ENCODE measurements at places on chromosomes 12 and 14. TPM values are rescaled to one million over a fixed set of nuclear protein-coding genes. Genes with fewer than 3 reads are reported as not detected.

TTC8 gene
- total RNA-seq: 4.1 TPM

FGF23 gene
- not detected for total RNA-seq

PDE3A gene
- not detected for total RNA-seq

CATSPERB gene
- total RNA-seq: 0.91 TPM

NTF3 gene
- not detected for total RNA-seq

CPSF6 gene
- 86.1 TPM for total RNA-seq

CEBPE gene
- total RNA-seq: 0.36 TPM

HOXC12 gene
- not detected for total RNA-seq

DNA sequence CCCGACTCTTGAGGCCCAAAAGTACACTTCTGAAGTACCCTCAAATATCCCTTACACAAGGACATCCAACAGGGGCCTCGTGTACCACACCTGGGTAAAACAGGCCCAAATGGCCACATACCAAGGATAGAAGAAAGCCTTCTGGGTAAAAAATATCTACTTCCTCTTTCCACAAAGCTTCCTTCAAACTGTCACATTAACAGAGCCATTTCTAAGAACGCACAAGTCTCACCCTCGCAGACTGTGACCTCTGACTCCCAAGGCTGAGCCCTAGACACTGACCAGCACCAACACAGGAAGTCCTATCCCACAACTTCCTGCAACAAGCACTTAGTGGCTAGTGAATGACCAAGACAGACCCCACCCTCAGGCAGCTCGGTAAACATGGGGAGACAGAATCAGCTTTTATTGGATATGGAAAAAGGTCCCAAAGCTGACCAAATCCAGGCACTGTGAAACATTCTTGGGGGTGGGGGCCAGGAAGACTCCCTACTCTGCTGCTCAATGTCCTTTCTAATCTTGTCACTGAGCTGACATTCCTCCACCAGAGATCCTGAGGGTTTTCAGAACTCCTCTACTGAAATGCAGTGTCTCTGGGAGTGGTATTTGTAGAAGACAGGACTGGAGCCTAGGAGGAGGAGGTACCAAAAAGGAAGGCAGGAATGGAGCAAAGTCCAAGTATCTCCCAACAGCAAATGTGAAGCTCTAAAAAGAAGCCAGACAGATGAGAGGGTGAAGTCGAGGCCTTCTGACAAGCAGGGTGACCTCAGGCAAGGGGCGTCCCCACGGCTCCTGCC lies 15.9 kb downstream of the KCTD10 start:
- H3K4me3 ChIP-seq: no peak overlapping the region
- DNase-seq: no peak
- H3K27me3 ChIP-seq: no peaks in the 10 kb centered on the region
- H3K27ac ChIP-seq: peak overlapping the region; percentile 50
- H3K36me3 ChIP-seq: peaks cover 12% of the 10 kb centered on the region

DNA sequence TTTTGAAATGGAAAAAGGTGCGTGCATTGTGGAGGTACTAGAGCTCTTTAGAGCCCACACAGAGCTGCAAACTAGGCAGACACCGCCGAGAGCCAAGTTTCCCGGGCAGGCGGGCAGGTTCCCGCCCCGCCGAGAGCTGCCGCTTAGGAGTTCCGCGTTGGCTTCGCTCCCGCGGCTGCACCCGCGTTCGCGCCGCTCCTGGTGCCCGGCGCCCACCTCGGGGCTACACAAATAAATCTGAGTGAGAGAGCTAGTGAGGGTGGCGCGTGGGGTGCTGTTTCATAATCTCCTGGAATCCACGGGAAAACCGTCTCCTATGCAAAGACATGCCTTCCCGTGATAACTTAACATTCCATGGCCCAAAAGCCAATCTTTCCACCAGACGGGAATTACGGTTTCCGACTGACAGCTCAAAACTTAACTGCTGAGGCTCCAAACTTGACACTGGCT lies 645 bp downstream of the KITLG start:
- H3K27me3 ChIP-seq: peaks cover 63% of the 10 kb centered on the region
- no peaks in the 10 kb centered on the region for H3K36me3 ChIP-seq
- H3K4me1 ChIP-seq: peaks cover 9% of the 10 kb centered on the region
- H3K4me3 ChIP-seq: peak overlapping the region; percentile 94

DNA sequence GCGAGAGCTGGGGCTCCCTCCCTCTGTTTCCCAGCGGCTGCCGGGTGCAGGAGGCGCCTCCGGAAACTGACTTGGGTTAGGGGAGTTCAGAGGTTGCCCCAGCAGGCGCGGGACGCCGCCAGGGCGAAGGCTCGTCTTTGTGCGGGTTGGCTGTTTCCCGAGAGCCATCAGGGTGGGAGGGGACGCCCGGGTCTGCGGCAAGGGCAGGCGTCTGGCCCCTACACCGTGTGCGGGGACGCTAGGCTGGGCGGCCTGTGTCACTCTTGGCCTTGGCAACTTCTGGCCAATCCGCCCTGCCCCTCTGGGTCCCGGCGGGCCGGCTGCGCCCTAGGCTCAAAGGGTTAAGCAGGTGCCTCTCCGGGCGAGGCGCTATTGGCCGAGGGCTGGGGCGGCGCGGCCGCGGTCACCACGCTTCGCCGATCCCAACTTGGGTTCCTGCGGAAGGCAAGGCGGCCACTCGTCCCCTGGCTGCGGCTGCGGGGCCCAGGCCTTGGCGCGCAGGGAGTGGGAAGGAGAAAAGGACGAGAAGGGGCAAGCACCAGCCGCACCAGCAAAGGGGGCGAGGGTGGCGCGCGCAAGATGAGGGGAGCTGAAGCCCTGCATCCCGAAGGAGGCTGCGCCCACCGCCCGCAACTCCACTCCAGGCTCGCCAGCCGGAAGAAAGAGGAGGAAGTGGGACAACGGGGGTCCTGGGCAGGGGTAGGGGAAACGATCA lies 5.6 kb upstream of the NPAS3 start:
- peaks cover 5% of the 10 kb centered on the region for H3K36me3 ChIP-seq
- peaks cover 59% of the 10 kb centered on the region for H3K27me3 ChIP-seq
- H3K4me3 ChIP-seq: peak overlapping the region; percentile 55
- H3K4me1 ChIP-seq: peaks cover 2% of the 10 kb centered on the region
- DNase-seq: no peak

DNA sequence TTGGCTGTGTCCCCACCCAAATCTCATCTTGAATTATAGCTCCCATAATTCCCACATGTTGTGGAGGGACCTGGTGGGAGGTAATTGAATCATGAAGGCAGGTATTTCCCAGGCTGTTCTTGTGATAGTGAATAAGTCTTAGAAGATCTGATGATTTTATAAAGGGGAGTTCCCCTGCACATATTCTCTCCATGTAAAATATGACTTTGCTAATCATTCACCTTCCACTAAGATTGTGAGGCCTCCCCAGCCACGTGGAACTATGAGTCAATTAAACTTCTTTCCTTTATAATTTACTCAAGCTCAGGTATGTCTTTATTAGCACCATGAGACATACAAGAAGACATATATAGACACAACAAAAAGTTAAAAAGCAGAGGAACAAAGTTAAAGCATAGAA lies 120.0 kb downstream of the CPNE8 start:
- no peaks in the 10 kb centered on the region for H3K27me3 ChIP-seq
- H3K36me3 ChIP-seq: peaks cover 3% of the 10 kb centered on the region
- no peaks in the 10 kb centered on the region for H3K4me1 ChIP-seq
- no peak overlapping the region for H3K27ac ChIP-seq

DNA sequence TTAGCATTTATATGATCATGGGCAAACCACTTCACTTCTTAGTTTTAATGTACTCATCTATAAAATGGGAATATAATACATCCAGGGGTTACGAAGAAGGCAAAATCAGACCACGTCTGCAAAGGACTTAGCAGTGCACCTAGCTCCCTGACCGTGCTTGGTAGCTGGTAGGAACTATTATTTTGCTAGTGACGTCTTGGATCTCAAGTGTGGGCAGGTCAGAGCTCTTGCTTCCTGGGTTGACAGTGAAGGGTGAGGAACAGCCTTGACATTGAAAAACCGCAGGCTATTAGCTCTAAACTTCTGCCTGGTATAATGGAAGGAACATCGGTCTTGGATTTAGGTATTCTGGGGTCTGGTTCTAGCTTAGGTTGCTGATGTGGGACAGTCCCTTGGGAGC lies 89.3 kb upstream of the MED13L start:
- no peaks in the 10 kb centered on the region for H3K27me3 ChIP-seq
- no peak for DNase-seq
- H3K36me3 ChIP-seq: no peaks in the 10 kb centered on the region

GRCh38 chr12:132521200-132521580 lies 31.2 kb downstream of the FBRSL1 start:
- no peak overlapping the region for H3K4me3 ChIP-seq
- H3K27ac ChIP-seq: no peak overlapping the region
- H3K4me1 ChIP-seq: no peaks in the 10 kb centered on the region
- DNase-seq: no peak

DNA sequence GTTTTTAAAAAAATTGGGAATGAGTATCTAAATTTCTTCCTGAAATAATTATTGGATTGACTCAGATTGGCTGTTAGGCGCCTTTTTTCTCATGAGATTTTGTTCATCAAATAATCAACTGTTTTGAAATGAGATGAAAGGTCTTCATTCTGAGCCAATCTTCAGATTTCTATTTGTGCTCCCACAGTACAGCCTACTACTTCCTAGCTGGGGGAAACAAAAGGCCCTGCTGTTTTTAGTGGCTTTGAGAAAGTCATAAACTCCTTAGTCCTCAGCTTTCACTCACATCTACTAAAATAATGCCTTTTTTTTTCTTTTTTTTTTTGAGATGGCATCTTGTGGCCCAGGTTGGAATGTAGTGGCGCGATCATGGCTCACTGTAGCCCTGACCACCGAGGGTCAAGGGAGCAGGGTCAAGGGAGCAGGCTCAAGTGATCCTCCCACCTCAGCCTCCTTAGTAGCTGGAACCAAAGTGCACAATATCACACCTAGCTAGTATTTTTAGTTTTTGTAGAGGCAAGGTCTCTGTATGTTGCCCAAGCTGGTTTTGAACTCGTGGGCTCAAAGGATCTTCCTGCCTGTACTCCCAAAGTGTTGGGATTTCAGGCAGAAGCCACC lies 15.2 kb downstream of the NACA start:
- no peak overlapping the region for H3K27ac ChIP-seq
- no peak overlapping the region for H3K4me3 ChIP-seq
- no peak for DNase-seq
- H3K27me3 ChIP-seq: no peaks in the 10 kb centered on the region
- H3K4me1 ChIP-seq: peaks cover 5% of the 10 kb centered on the region

GRCh38 chr14:70064136-70064865 lies 124.5 kb downstream of the SLC8A3 start:
- H3K36me3 ChIP-seq: no peaks in the 10 kb centered on the region
- DNase-seq: no peak
- no peak overlapping the region for H3K27ac ChIP-seq
- H3K4me1 ChIP-seq: peaks cover 4% of the 10 kb centered on the region

- H3K27me3 ChIP-seq: no peaks in the 10 kb centered on the region
- H3K36me3 ChIP-seq: no peaks in the 10 kb centered on the region
- peak overlapping the region; percentile 80 for H3K27ac ChIP-seq
- no peak for DNase-seq
These were observed 10.9 kb downstream of the DCP1B start for GRCh38 chr12:1993341-1993740.

DNA sequence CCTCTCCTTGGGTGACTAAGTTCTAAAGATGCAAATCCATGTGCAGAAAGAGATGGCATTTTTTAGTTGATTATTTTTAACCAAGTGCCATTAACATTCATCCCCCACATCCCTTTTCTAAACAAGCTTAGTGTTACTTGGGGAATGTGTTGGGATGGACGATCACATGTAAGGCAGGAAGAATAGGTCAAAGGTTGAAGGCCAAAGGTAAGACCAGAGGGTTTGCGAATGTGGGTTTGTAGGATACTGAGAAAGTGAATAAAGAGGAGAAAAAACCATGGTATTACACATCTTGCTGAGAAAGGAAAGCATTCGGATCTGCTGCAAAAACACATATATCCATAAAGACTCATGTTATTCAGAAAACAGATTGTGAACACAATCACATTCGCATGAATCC lies 111.6 kb downstream of the GCH1 start:
- no peaks in the 10 kb centered on the region for H3K4me1 ChIP-seq
- H3K27ac ChIP-seq: no peak overlapping the region

DNA sequence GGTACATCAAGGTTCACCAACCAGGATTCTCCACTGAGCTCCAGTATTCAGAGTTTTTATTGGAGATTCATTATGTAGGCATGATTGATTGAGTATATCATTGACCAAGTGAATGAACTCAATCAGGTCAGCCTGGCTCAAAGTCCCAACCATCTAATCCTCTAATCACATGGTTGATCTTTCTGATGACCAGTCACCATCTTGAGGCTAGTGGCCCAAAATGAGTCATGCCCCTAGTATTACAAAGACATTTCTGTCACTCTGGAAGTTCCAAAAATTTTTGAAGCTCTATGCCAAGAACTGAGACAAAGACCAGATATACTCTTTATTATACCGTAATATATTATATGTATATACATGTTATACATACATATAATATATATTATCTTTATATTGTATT lies 75.9 kb upstream of the ATF7IP start:
- DNase-seq: no peak
- no peak overlapping the region for H3K27ac ChIP-seq
- no peak overlapping the region for H3K4me3 ChIP-seq
- no peaks in the 10 kb centered on the region for H3K4me1 ChIP-seq

- H3K27me3 ChIP-seq: peaks cover 21% of the 10 kb centered on the region
- no peaks in the 10 kb centered on the region for H3K36me3 ChIP-seq
- no peaks in the 10 kb centered on the region for H3K4me1 ChIP-seq
- no peak overlapping the region for H3K4me3 ChIP-seq
- no peak for DNase-seq
These were observed 31.5 kb upstream of the BHLHE41 start for GRCh38 chr12:26156201-26156871.

- no peak overlapping the region for H3K4me3 ChIP-seq
- no peaks in the 10 kb centered on the region for H3K27me3 ChIP-seq
- peaks cover 24% of the 10 kb centered on the region for H3K4me1 ChIP-seq
- H3K27ac ChIP-seq: no peak overlapping the region
These were observed 14.4 kb downstream of the TTLL5 start for GRCh38 chr14:75675265-75675960.

- peaks cover 87% of the 10 kb centered on the region for H3K4me1 ChIP-seq
- no peak for DNase-seq
- H3K27me3 ChIP-seq: no peaks in the 10 kb centered on the region
These were observed 38.9 kb downstream of the NIN start for GRCh38 chr14:50792051-50792477.

- H3K4me1 ChIP-seq: peaks cover 39% of the 10 kb centered on the region
- H3K36me3 ChIP-seq: peaks cover 2% of the 10 kb centered on the region
- H3K4me3 ChIP-seq: peak overlapping the region; percentile 59
- no peaks in the 10 kb centered on the region for H3K27me3 ChIP-seq
These were observed 118.1 kb downstream of the CMAS start for GRCh38 chr12:22164139-22164538.

GRCh38 chr14:105527826-105528585 lies 1.6 kb downstream of the TMEM121 start:
- H3K4me1 ChIP-seq: peaks cover 15% of the 10 kb centered on the region
- peaks cover 17% of the 10 kb centered on the region for H3K27me3 ChIP-seq
- H3K4me3 ChIP-seq: peak overlapping the region; percentile 91
- H3K27ac ChIP-seq: no peak overlapping the region
- peak; percentile 84 for DNase-seq

All from activated T-cell treated with anti-CD3 and anti-CD28 coated beads, Interleukin-2, amount 50 U/mL, for 72 hours (primary cell).